Activated CD8-positive, alpha-beta T cell treated with anti-CD3 and anti-CD28 coated beads, Interleukin-2, amount 10 ng/mL, durations not matched to agents 7 days and 5 days (primary cell): ENCODE measurements at places on chromosomes 6 and 20. TPM values are rescaled to one million over a fixed set of nuclear protein-coding genes. Genes with fewer than 3 reads are reported as not detected.

RBPJL gene
- not detected for total RNA-seq

DNA sequence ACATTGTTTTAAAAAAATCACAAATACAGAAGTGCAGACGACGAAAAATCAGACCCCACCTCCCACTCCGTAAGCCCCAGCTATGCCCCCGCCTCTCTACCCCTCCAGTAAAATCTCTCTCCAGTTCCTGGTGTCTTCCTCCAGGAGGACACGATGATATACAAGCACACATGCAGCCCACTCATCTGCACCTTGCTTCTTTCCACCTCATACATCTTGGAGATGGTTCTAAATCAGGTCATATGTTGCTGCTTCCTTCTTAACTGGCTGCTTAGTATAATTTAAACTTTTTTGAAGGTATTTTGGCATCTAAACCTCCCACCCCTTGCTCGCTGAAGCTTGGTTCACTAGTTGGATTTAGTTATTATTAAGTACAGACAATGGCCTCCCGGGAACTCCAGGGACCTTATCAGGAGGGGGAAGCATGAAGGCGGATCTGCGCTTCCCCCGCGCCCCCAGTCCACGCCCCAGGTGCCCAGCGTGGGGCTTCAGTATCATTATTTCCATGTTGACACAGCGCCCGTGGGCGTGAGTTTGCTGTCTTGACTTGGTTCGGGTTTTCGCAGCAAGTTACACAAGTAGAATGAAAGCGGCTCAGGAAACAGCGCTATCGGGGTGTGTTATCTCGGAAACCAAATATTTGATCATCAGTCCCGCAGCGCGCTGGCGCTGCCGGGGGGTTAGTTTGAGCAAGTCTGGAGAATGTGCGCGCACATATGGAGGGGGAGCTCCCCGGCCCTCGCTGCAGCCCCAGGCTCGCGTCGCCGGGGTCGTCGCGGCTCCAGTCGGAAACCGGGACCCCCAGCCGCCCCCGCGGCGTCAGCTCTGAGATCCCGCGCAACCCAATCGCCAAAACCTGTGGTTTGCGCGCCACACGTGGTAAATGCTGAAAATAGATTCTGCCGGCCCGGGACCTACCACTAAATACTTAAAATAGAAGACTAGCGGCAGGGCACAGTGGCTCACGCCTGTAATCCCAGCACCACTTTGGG lies 2.3 kb downstream of the BMP7 start:
- no peak for DNase-seq

- DNase-seq: no peak
Observed at GRCh38 chr20:57605045-57605444, 15.2 kb downstream of the ZBP1 start.

- no peak for DNase-seq
Observed at GRCh38 chr6:125392682-125393081, 90.9 kb upstream of the HDDC2 start.

GRCh38 chr6:41730531-41731436 lies 4.6 kb downstream of the TFEB start:
- DNase-seq: no peak

PDYN gene
- total RNA-seq: not detected

SLPI gene
- total RNA-seq: not detected

GRCh38 chr20:39983655-39984054 lies 705.4 kb downstream of the MAFB start:
- DNase-seq: no peak

GRCh38 chr6:147161253-147161973 lies 42.8 kb upstream of the STXBP5 start:
- DNase-seq: no peak
